ENCODE measurements at places on chromosomes 11 and 22. TPM values are rescaled to one million over a fixed set of nuclear protein-coding genes. Genes with fewer than 3 reads are reported as not detected.

The SYCE3 gene
- 0.22 TPM for total RNA-seq

The GAL gene
- 22.9 TPM for total RNA-seq

The ELF5 gene
- not detected for total RNA-seq

The UBQLN3 gene
- not detected for total RNA-seq

The HOATZ gene
- total RNA-seq: not detected

The PDGFB gene
- 3.1 TPM for total RNA-seq

The OR8G1 gene
- not detected for total RNA-seq

The CYTH4 gene
- 0.59 TPM for total RNA-seq

The OR2AG2 gene
- not detected for total RNA-seq

The C1QTNF5 gene
- total RNA-seq: not detected

The DDI1 gene
- not detected for total RNA-seq

The FOLR1 gene
- 0.11 TPM for total RNA-seq

The GAL3ST1 gene
- total RNA-seq: 10.9 TPM

The SLC6A5 gene
- total RNA-seq: not detected

The FAM181B gene
- total RNA-seq: 0.03 TPM

The TMPRSS5 gene
- 0.13 TPM for total RNA-seq

The OR8A1 gene
- not detected for total RNA-seq

The GP1BB gene
- 2.6 TPM for total RNA-seq

The TMEM191C gene
- total RNA-seq: 0.66 TPM

The DSCAML1 gene
- total RNA-seq: 0.64 TPM
